ENCODE measurements at places on chromosomes 13 and 19. TPM values are rescaled to one million over a fixed set of nuclear protein-coding genes. Genes with fewer than 3 reads are reported as not detected.

DNA sequence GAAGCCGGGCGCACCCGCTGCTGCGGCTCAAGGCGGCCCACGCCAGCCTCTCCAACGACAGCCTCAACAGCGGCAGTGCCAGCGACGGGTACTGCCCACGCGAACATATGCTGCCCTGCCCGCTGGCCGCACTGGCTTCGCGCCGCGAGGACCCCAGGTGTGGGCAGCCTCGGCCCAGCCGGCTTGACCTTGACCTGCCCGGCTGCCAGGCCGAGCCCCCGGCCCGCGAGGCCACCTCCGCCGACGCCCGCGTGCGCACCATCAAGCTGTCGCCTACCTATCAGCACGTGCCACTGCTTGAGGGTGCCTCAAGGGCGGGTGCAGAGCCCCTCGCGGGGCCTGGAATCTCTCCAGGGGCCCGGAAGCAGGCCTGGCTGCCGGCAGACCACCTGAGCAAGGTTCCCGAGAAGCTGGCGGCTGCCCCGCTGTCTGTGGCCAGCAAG, 13.0 kb downstream of the C19orf25 start:
- H3K4me1 ChIP-seq, result peaks cover 19% of the 10 kb centered on the region
- no peak overlapping the region for H3K27ac ChIP-seq
- H3K36me3 ChIP-seq, result peaks cover under 1% of the 10 kb centered on the region
- H3K27me3 ChIP-seq, result peaks cover 52% of the 10 kb centered on the region
- no peak overlapping the region for H3K4me3 ChIP-seq

- no peaks in the 10 kb centered on the region for H3K36me3 ChIP-seq
- peak overlapping the region; percentile 17 for H3K27ac ChIP-seq
- no peak overlapping the region for H3K4me3 ChIP-seq
- DNase-seq, result no peak
- H3K27me3 ChIP-seq, result peaks cover 3% of the 10 kb centered on the region
Measured at GRCh38 chr19:7494416-7495098, 5.7 kb upstream of the PEX11G start.

DNA sequence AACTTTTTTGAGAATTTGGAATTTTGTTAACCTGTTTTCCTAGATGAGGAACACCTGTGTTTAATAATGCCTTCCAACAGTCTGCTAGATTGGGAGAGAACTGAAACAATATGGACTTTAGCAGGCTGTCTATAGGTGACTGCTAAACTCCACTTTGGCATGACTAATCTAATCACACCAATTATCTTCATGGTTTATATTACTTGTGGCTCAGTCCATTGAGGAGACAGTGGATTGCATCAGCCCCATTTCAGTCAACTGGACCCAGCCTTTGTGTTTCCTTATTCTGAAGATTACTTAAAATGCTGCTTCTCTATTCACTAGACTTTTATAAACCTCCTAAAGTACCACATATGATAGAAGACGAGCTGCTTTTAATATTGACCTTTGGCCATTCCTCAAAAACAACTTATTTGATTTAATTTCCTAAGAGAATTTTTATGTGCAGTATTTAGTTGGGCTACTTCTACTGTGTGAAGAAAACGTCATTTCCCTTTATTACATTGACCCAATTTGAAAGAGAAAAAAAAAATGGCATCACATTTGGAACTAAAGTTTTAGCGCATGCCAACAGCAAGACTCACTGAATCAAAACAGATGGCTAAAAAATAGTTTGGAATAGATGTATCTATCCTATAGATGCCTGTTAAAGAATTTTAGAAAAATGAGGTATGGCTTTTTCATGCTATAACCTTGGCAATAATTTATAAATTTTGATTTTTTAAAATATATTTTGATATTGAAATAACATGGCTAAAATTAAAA, 295.8 kb downstream of the NDFIP2 start:
- no peaks in the 10 kb centered on the region for H3K27me3 ChIP-seq
- no peak overlapping the region for H3K4me3 ChIP-seq
- no peaks in the 10 kb centered on the region for H3K36me3 ChIP-seq
- DNase-seq, result peak; percentile 50
- no peak overlapping the region for H3K27ac ChIP-seq
- peaks cover 7% of the 10 kb centered on the region for H3K4me1 ChIP-seq

GRCh38 chr19:12647490-12648071, 19.0 kb downstream of the MAN2B1 start:
- H3K27me3 ChIP-seq, result no peaks in the 10 kb centered on the region
- 0 out of 2 replicates have a peak, but pooled peaks cover 2% of the 10 kb centered on the region for H3K4me1 ChIP-seq
- peaks cover 6% of the 10 kb centered on the region for H3K36me3 ChIP-seq
- no peak overlapping the region for H3K27ac ChIP-seq
- DNase-seq, result no peak

DNA sequence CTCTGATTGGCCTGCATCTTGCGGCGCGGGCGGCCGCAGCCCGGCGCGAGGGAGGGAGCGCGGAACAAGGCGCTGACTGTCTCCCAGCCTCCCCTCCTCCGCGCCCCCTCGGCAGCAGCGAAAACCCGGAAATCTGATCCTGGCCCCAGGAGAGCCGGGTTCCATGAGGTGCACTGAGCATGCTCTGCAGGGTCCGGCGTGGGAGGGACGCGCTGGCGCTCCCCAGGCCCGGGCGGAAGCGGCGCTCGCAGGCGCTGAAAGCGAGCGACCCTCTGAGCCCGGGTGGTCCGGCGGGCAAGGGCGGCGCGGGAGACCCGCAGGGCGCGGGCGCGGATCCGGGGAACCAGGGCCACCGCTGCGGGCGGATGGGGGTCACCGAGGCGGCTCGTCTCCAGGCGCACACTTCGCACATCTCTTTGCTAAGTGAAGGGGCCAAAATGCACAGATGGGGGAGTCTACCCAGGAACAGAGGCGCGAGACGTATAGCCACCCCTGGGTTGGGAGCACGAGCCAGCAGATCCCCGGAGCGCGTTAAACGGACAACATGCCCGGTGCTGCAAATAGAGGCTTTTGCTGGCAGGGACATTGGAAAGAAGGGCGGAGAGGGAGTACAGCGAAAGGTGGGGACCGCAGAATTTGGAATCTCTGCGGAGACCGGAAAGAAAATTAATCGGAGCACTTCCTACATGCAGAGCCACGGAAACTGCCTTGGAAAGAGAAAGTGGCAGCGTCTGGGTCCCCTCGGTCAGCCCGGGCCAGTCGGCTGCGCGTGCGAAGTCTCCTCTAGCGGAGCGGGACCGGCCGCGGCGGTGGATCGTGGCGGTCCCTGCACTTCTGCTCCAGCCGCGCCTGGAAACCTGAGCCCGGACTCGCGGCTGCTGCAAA, 510 bp upstream of the PCDH9 start:
- peak overlapping the region; percentile 59 for H3K27ac ChIP-seq
- no peaks in the 10 kb centered on the region for H3K27me3 ChIP-seq

- H3K4me1 ChIP-seq, result peaks cover 17% of the 10 kb centered on the region
- H3K27me3 ChIP-seq, result no peaks in the 10 kb centered on the region
- H3K4me3 ChIP-seq, result peak within 1 kb of the TSS; percentile 74
- peak; percentile 92 for DNase-seq
- no peaks in the 10 kb centered on the region for H3K36me3 ChIP-seq
Measured at GRCh38 chr19:4638828-4639530, at the start of gene TNFAIP8L1. Gene TNFAIP8L1 (plus strand): TSS chr19:4639516. CDS start chr19:4651870, 12,354 bp downstream.

Gene ZFP82
- 1.4 TPM for polyA plus RNA-seq
